Effector CD4-positive, alpha-beta T cell (primary cell): ENCODE measurements at places on chromosomes 16 and 17.

DNA sequence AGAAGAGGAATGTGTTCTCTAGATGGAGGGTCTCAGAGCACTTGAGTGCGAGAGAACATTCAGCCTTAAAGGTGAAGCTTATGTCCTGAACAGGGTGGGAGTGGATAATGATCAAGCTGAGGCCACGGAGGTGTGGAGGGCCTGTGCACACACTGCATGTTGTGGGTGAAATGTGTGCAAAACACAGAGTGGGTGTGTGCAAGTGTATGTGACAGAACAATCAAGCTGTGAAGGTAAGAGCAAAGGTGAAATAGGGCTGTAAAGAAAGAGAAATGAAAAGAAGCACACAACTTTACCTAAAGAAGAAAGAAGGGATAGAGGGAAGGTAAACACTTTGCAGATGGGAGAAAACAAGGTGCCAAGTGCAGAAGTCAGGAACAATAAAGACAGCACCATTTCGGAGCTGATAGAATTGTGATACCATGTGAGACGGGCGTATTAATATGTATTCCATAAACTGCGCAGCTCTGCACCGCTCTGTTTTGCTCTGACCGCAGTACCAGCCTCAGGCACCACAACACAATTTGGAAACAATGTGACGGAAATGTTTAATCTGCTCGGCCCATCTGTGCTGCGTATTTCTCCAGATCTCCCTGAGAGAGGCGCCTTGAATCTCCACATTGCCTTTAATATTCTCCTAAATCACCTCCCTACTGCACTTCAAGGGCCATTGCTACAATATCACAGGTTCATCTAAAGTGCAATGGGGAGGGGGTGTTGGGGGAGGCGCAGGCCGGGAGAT, 40.6 kb downstream of the SNX11 start:
- DNase-seq, result no peak

- peak; percentile 35 for DNase-seq
Observed at GRCh38 chr17:80254396-80255251, 6.0 kb upstream of the RNF213 start.

DNA sequence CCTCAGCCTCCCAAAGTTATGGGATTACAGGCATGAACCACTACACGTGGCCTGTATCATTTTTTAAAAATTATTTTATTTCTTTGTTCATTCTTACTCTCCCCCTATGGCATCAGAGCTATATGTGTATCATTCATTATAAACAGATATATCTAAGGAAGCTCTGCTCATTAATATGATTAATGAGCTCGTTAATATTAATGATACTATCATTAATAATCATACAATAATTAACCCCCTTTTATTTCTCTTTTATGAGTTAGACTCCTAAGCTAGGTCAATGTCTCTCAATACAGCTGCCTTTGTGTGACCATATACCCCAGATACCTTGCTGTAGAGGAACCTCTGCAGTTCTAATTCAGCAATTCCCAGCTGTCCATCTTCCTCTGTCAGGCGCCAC, 4.5 kb upstream of the RSKR start:
- DNase-seq, result no peak

- DNase-seq, result no peak
Observed at GRCh38 chr17:65093930-65094329, 37.4 kb upstream of the GNA13 start.

GRCh38 chr17:50052822-50053653, 2.9 kb upstream of the ITGA3 start:
- no peak for DNase-seq

DNA sequence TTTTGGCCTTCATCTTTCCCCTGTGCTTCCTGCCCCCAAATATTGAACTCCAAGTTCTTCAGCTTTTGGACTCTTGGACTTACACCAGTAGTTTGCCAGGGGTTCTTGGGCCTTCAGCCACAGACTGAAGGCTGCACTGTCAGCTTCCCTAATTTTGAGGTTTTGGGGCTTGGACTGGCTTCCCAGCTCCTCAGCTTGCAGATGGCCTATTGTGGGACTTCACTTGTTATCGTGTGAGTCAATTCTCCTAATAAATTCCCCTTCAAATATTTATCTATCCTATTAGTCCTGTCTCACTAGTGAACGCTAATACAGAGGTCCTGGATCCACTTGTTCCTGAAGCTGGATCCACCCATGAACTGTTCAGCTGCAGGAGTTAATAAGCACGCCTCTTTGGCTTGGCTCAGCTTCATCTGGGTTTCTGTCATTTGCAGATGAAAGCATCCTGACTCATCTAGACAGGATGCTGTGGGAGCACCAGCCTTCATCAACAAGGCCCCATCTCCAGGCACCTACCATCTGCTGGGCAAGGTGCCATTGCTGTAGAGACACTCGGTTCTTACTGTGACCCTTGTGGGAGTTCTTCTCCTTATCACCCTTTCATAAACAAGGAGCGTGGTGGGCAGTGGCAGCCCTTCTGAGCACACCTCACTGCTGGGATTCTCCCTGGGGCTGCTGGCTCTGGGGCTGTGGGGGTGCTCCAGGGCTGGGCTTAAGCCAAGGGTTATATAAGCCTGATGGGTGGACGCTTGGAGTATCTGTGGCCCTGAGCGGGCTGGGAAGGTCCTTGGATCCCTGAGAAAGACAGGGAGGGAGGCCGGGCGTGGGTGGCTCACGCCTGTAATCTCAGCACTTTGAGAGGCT, 23.1 kb downstream of the LAT start:
- DNase-seq, result peak; percentile 59

- DNase-seq, result peak; percentile 32
Observed at GRCh38 chr17:27807567-27808470, 7.5 kb upstream of the NOS2 start.

DNA sequence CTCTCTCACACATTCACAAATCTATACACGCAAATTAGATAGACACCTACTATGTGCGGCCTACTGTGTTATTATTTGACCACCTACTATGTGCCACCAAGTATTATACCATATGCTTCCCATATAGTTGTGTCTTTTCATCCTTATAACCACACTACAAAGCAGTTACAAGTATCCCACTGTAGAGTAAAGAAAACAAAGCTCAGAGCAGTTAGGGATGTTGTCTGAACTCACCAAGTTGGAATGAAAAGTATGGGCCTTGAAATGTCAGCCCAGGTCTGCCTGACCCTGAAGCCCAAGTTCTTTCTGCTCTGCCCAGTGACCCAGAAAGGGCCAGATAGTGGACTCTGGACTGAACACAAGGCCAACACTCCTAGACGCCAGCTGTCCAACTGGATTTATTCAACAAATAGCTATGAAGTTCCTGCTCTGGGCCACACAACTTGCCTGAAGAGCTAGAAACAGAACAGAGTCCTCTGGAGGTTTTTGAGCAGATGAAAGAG, 8.5 kb downstream of the KRT37 start:
- DNase-seq, result no peak

GRCh38 chr16:6132121-6132520, 1034.5 kb upstream of the EEF2KMT start:
- DNase-seq, result no peak

DNA sequence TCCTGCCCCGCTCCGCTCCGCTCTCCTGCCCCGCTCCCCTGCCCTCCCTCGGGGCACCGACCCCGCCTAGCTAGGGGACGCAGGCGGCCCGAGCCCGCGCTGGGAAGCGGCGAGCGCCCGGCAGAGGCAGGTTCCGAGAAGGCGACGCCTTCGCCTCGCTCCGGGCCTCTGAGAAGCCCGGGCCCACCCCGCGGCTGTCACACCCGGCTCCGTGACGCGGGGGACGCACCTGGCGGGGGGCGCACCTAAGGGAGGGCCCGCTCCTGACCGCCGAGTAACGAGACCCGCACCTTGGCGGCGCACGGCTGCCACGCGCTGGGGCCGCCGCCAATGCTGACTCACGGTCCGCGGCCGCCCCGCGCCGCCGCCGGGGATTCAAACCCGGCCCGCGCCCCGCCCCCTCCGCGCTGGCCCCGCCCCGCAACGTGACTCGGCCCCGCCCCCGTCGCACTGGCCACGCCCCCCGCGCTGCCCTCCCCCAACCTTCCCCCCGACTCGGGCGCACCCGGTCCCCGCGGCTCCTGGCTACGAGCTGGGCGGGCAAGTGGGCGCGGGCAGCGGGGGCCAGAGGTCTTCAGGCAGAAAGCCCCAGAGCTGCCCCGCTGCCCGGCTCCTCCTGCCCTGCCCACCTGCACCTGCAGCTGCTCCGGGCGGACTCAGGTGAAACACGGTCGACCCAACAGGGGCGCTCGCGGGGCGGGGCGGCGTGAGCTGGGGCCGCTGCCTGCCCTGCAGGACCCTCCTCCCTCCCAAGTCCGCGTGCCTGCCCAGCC, 27.8 kb downstream of the GNPTG start:
- peak; percentile 48 for DNase-seq

- DNase-seq, result no peak
Observed at GRCh38 chr17:45902892-45903346, 8.6 kb downstream of the MAPT start.

DNA sequence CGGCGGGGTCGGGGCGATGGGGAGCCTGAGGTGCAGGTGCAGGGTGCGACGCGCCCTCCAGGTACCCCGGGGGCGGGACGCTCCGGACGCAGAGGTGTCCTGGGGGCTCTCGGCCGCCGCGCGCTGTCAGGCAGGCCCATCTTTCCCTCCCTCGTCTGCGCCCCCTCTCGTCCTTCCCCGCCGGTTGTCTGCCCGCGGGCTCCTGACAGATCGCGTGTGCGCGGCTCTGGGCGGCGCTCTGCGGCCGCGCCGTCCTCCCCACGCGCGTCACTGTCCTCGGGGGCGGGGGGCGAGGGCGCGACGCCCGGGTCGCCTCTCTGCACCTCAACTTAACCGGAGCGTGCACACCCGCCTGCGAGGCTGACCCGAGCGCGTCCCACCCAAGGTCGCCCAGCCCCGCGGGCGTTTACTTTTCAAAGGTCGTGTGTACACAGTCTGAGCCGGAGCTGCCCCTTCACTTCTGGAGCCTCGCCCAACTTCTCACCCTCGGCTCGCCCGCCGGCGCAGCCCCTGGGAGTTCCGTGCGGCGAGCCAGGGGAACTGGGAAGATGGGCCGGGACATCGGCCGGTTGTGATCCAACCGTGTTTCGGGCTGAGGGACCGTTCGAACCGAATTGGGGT, 512 bp downstream of the AKAP1 start:
- DNase-seq, result peak; percentile 54
